Stimulated activated CD8-positive, alpha-beta memory T cell treated with anti-CD3 and anti-CD28 coated beads, Interleukin-15, amount 100 ng/mL, for 48 hours (primary cell): ENCODE measurements at places on chromosomes 5 and 9.

DNA sequence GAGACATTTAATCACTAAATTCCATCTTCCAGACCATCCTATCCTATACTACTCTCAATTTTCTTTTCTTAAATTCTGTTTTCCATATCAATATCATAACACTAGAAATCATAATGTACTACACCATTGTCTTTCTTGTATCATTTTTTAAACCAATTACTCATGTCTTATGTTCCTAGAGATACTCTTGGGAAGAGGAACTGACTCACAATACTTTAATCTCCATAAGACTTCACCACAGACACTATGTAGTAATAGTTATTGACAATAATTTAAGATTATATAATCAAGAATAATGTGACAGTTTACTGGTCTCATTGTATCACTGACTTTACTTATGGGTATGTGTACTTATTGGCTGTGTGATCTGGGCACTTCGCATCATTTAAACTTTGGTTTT is 43.8 kb downstream of the PCDHGC5 start:
- DNase-seq = no peak

- DNase-seq = no peak
Measured at GRCh38 chr9:14321517-14322130, 7.7 kb upstream of the NFIB start.

GRCh38 chr5:139104577-139105276 is 93.4 kb downstream of the SIL1 start:
- DNase-seq = no peak

DNA sequence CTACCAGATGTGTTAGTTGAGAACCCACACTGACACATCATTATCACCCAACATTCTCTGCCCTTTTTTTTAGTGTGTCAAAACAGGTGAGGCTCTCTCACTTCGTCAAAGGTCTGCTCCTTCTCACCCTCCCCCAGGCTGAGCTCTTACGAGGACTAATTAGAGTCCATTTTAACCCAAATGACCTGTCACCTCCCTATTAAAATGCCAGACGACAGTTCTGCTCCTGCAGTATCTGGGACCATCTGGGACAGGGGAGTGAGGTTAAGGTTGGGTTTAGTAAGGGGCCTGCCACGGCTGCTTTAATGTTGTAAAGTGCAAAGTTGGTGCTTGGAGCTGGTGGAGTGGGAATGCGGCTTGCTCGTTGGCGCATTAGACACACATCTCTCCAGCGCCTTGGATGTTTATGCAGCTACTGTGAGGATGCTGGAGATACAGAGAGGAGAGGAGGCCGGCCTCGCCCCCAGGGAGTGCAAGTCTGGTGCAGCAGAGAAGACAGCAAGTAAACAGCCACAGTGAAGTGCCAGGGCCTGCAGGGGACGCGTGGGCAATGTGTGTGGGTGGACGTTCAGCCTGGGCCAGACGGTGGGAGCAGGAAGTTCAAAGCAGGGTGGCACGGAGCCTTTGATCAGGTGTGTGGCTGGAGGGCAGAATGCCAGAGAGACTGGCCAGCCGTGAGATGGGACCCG is 96.2 kb downstream of the C9orf50 start:
- no peak for DNase-seq

DNA sequence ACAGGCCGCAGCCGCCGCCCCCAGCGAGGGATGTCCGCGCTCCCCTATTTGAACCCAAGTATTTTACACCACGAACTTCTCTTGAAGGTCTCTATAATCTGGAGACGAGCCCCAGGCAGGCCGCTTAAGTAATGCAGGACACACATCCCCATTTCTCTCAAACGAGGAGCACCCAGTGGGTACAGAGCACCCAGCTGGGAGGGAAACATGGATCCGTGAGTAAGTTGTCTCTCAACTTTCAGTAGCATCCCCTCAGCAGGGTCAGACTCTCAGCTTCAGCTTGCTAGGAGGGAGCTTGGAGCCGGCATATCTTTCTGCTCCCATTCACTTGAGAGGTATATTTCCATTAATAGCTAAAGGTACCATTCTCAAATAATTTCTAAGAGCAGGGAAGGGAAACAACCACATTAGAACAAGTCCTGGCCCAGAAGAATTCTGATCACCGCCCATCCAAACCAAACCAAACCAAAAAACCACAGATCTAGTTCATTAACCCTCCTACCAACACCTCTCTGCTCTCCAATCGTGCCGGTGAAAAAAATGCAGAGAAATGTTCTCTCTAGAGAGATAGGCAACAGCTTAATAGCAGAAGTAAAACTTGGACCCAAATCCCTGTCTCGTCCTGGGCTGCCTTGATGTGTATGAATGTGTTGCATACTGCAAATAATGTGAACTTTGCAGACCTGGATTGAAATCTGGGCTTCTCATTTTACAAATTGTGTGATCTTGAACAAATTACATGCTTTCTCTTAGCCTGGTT is 910 bp downstream of the TDRD7 start:
- no peak for DNase-seq

DNA sequence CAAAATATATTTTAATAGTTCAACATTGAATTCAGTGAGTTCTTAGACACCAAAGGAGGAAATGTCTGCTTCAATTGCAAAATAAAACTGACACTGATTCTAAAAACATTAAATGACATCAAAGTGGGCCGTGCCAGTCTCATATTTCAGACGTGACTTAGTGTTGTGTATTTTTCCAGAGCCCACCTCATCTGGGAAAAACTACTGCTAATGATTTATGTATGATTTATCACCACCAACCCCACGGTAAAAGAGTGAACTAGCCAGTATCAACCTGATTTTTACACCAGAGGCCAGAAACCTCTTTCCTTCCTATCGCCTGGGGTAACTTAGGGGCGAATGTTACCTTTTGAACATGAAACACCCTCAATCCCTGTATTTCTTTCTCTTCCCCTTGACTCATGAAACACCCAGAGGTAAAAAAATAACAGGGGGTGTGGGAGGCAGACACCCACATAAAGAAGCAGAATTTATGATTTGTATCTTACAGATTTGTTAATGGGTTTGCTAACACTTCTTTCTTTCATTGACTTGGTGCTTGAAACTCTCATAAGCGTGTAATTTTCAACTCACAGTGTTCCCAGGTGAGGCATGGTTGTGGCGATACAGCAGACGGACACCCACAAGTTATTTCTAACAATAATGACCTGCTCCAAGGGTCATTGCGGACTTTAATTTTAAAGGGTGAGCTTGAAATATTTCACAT is 56.4 kb upstream of the FANCC start:
- DNase-seq = no peak

DNA sequence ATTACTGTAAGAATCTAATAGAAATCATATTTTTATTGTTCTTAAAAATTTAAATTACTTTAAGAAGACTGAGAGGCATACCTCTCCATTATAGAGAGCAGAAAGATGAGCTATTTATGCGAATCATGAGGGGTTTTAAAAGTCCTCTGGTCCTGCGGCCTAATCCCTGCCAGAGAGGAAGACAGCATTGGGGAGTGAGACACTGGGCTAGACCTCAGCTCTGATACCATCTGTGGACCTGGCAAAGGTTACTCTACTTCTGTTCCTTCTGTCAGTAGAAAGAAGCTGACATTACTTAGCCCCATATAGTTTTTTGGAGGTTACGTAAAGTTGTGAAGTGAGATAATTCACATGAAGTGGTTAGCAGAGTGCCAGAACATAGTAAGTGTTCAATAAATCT is 103.6 kb downstream of the CCDC192 start:
- DNase-seq = no peak

DNA sequence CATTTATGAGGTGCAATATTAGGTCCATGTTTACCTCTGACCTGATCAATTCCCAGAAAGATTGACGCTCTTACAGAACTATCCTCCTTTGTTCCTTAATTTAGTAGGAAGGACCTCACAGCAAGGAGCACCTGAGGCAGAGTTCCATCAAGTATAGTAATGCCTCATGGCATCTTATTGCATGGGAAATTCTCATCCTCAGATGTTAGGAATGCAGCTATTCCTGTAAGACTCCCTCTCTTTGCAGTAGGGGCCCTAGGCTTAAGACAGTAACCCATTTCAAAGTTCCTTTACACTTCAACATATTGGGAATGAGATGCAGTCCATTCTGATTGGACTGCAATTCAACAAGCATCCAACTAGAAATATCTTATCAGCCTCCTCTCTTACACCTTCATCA is 69.8 kb downstream of the SLCO4C1 start:
- no peak for DNase-seq

DNA sequence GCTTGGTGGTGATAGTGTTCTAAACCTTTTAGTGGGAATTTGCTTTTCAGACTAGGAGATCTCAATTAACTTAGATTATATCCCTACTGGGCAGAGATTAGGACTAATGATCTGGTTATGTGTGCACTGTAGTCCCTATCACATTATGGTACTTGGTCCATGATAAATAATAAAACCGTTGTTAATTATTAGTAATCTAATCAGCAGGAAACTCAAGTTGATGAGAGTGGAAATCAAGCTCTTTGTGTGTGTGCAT is 262.3 kb downstream of the ARHGAP26 start:
- no peak for DNase-seq

GRCh38 chr9:12640016-12640587 is 53.1 kb upstream of the TYRP1 start:
- no peak for DNase-seq

GRCh38 chr5:123007182-123007581 is 29.3 kb downstream of the PPIC start:
- DNase-seq = no peak

DNA sequence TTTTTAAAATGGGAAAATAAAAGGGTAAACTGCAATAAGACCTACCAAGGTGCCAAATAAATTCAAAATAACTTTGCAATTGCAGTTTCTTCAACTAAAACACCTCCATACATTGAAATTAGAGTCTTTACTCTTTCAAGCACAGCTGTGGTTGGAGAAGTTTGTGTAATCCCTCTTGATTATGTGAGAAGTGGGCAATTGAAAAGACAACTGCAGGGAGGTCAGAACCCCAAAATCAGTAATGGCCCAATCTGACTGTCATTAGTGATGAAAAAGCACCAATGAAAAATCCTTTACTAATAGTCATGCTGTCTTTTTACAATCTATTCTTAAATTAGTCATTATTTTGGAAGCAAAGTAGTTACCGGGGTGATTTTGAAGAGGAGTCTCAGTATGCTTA is 116.7 kb upstream of the RGMB start:
- DNase-seq = no peak

- DNase-seq = no peak
Measured at GRCh38 chr9:87529671-87530070, 32.0 kb downstream of the DAPK1 start.

DNA sequence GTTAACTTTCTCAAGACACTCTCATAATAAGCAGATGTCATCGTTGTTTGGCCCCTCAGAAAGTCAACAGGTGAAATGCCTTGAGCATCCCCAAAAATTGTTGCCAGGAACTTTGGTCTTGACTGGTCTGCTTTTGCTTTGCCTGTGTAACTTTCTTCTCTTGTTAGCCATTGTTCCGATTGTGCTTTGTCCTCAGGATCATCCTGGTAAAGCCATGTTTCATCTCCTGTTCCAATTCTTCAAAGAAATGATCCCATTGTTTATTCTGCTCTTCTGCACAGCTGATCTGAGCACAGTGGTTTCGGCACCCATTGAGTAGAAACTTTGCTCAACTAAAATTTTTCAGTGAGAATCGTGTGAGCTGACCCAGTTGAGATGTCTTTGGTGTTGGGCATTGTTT is 8.1 kb upstream of the ZBED3 start:
- no peak for DNase-seq

GRCh38 chr5:72234265-72234700 is 85.8 kb downstream of the MRPS27 start:
- DNase-seq = no peak

GRCh38 chr5:78496373-78496772 is 136.0 kb downstream of the SCAMP1 start:
- no peak for DNase-seq

- DNase-seq = no peak
Measured at GRCh38 chr9:131227959-131228460, 48.3 kb downstream of the FAM78A start.

GRCh38 chr5:178322736-178323540 is 90.3 kb upstream of the PHYKPL start:
- DNase-seq = no peak

DNA sequence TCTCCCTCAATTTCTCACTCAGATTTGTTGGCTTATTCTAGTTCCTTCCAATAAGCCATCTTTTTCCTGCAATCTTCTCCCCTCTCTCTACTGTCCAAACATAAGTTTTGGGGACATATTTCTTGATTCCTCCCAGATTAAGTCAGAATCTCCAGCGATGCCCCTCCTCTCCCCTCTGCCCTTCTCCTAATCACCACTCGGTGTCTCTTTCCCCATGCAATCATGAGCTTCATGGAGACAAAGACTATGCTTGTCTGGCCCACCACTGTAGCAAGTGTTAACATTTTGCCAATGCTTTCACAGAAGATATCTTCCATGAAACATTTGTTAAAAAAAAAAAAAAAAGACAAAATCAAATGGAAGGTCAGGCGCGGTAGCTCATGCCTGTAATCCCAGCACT is 42.4 kb downstream of the PDE6A start:
- no peak for DNase-seq

DNA sequence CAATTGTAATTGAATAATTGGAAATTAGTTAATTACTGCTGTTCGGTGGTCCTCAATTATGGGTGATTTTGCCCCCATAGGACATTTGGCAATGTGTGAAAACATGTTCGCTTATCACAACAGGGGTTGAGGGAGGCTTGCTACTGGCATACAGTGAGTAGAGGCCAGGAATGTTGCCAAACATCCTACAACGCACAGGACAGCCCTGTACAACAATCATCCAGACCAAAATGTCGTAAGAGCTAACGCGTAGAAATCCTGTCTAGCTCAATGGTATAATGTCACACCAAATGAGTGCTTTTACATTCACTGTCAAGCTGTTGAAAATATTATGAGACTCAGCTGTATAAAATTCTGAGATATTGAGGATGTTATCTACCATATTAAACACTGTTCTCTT is 464.4 kb upstream of the TUSC1 start:
- DNase-seq = no peak

DNA sequence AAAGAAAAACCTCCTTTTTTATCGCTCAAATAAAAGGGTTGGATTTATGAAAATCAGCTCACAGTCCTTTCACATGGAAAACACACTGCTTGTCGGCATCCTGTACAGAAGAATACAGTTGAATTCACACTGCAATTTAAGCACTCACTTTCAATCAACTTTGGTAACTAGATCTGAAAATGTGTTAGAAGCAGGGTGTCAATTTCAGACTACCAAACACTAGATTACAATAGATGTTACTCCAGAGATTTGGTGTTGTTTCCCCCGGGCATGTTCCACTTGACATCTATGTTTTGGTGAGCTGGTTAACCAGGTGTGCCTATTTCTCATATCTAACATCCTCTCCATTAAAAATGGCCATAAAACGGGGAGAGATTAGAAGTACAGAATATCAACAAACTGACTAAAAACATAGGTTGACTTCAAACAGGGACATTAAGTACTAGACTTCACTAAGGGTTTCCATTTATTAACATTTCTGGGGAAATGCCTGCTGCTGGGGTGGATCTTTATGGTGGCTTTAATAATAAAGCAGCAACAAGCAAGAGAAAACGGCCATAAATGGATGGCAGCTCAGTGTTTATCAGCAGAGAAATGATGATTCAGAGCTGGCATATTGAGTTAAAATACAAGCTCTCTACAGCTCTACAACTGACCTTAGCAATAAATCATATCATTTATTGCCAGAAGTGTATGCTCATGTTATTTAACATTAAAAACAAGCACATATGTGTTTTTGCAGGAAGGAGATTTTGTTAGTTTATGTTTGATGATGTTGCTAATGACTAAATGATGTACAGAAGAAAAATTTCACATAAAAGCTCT is 158.8 kb downstream of the SLF1 start:
- no peak for DNase-seq
